ENCODE measurements at places on chromosomes 12 and 14.
A peak's percentile ranks its signal among the peaks of the same experiment; 100 is the strongest.

DNA sequence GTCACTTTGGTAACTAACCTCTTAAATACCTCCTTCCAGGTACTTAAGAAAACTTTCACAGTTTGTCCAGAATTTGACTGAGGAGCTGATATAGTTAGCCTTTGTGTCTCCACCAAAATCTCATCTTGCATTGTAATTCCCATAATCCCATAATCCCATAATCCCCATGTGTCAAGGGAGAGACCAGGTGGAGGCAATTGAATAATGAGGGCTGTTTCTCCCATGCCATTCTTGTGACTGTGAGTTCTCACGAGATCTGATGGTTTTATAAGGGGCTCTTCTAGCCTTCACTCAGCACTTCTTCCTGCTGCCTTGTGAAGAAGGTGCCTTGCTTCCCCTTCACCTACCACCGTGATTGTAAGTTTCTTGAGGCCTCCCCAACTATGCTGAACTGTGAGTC is 7.8 kb upstream of the NOVA1 start:
- no peak for DNase-seq

GRCh38 chr14:53696217-53696965 is 260.2 kb downstream of the BMP4 start:
- DNase-seq, result no peak

GRCh38 chr12:33247625-33248024 is 192.0 kb downstream of the SYT10 start:
- DNase-seq, result no peak

GRCh38 chr14:30238936-30239335 is 311.3 kb upstream of the PRKD1 start:
- no peak for DNase-seq

- DNase-seq, result no peak
Observed at GRCh38 chr14:80047761-80048160, 163.5 kb downstream of the DIO2 start.

- DNase-seq, result no peak
Observed at GRCh38 chr14:33271216-33271615, 332.5 kb downstream of the NPAS3 start.

DNA sequence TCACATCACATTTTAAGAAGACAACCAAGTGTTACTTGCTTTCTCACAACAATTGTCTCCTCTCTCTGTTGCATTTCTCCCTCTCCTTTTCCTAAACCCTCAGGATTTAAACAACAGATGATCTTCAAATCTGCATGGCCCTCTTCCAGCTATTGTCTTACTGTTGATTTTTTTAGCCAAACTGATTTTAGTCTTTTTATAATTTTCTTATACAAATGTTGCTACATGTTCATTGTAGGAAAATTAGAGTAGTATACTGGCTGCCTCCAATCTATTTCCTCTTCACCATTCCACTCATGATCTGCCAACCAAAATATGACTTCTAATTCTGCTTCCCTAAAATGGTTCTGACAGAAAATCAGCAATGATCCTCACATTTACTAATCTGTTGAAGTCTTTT is 1.4 kb upstream of the KERA start:
- no peak for DNase-seq

DNA sequence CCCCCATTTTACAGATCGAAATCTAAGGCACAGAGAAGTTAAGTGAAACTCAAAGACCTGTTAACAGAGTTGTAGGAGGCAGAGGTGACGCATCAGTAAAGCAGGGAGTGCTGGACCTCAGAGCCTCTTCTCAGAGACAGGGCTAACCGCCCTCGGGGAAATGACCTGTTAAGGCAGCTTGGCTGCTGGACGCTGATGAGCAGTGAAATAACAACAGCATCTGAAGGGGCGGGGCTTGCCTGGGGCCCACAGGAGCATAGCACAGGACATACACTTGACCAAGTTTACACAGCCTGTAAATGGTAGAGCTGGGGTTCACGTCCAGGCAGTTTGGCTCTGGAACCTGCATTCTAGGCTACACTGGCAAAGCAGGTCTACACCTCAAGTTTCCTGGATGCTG is 39.3 kb downstream of the LRTM2 start:
- DNase-seq, result no peak

DNA sequence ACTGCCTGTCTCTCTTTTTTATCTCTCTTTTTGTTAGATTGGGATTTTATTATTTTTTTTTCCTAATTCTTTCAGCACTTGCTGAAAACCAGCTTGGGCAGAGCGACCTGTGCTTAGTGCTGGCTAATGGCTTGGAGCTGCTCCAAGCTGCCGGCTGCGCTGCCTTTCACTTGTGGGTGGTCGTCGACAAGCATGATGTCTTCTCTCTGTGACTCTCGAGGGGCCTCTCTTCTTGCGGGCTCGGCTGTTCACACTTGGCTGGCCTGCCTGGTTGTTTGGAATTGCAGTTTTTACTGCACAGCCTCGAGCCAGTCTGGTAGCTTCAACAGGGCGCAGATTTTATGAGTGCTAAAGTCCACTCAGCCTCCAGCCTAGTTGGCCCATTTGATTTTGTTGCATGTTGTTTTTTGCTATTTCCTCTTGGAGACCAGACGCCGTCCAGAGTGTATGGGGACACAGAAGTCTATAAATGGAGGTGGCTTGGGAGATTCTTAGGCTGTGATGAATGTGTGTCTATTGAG is 18.6 kb downstream of the TPCN1 start:
- DNase-seq, result no peak

DNA sequence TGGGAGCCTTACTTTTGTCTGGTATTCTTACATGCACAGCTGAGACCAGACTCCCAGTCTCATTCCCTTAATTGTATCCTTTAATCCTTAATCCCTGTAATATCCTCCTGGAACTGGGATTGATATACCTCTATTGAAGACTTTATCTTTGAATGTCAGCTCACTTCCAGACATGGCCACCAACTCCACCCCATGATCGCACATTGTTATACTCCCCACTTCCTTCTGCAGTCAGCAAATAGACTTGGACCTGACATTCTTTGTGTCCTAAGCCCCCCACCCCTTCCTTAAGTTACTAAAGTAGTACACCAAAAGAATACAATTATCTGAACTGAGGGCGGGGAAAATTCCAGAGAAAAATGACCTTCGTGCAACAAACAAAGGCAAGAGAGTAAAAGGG is 8.6 kb upstream of the OSBPL8 start:
- no peak for DNase-seq

GRCh38 chr12:76637807-76638206 is 78.2 kb upstream of the OSBPL8 start:
- no peak for DNase-seq

GRCh38 chr12:60078026-60078425 is 482.2 kb downstream of the SLC16A7 start:
- no peak for DNase-seq

DNA sequence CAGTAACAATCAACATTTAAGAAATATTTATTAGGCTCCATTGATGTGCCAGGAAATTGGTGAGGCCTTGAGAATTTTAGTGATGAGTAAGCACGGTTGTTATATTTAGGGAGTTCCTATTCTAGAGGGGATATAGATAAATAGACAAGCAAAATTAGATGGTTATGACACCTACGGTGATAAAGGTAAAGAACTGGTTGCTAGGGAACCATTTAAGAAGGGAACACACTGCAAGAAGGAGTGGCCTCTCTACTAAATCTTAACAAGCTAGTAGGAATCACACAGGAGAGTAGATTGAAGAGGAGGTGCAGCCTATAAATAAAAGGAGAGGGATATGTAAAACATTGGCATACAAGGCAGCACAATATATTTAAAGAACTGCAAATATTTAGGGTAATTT is 155.2 kb downstream of the LRIG3 start:
- no peak for DNase-seq

- no peak for DNase-seq
Observed at GRCh38 chr14:24137529-24138395, 1.8 kb downstream of the PSME1 start.

DNA sequence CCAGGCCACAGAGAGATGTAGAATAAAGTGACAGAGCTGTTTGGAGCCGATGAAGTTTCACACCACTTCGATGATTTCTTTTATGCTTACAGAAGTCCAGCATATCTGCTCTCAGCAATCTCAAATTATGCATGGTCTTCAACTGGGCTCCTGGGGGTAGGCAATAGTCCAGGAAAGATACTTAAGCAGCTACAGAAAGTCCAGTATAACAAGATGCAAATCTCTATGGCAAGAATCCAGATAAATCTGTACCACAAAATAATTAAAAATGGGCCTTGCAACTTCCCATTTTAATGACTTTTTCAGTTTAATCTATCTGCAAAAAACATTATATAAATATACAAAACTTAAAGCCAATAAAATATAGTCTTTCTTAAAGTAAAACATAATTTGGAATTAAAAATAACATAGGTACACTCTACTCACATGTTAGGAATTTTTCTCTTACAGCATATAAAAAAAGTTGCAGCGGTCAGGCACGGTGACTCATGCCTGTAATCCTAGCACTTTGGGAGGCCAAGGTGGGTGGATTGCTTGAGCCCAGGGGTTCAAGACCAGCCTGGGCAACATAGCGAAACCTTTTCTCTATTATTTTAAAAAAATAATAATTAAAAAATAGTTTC is 20.5 kb upstream of the RAD51AP1 start:
- no peak for DNase-seq

DNA sequence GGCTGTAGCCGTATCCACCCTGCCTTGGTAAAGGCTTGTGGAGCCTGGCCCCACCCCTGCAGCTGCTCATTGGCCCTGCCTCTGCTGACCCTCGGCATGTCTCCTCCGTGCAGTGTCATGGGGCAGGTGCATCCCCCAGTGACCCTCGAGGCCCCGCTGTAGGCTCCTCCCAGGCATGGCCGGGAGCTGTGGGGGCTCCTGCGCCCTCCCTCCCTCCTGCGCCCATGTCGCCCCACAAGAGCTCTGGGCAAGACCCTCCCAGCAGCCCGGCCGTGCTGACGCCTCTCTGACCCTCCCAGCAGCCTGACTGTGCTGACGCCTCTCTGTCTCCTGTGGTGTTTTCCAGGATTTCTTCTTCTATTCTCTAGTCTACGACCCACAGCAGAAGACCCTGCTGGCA is 20.8 kb upstream of the CRIP2 start:
- no peak for DNase-seq

DNA sequence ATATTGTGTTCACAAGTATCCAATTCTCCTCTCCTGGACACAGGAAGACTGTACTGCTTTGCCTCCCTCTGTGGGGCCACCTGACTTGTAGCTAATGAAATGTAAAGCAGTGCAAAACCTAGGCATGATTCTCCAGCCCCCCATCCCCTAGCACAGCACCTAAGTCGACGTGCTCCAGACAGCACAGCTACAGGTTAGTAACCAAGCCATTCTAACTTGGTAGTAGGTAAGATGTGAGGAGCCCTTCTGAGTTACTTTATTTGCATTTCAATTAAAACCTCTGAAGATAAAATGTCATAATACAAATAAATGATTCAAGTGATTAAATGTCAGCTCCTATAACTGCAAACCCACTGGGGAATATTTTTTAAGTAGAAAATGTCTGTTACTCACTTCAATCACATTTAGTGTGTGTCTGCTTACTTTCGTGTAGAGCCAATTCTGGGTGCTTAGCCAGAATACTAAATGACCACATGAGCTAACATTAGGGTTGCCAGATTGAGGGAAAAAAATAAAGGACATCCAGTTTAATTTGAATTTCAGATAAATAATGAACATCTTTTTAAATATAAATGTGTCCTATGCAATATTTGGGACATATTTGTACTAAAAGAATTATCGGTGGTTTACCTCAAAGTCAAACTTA is 64.8 kb upstream of the HIF1A start:
- no peak for DNase-seq

- no peak for DNase-seq
Observed at GRCh38 chr14:39113685-39114072, 444 bp upstream of the GEMIN2 start.

DNA sequence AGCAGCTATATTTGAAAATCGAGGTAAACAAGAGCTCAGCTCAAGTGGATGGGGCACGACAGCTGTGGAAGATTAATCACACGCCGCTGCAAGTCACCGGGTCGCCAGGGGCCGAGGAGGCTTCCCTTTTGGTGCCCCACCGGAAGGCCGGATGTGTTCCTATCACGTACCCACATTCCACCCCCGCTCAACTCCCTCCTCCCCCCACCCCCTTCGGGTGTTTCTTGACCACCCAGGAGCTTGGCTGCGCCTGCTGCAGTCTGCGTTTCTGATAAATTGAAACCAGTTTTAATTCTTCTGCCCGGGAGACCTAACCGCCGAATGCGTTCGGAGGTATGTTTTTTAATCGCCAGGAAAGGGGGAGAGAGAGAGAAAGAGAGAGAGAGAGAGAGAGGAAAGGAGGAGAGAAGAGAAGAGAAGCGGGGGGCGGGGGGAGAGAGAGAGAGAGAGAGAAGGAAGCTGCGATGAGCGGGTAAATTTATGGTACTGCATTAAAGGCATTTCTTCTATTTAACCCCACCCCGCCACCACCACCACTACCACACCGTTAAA is 1.8 kb downstream of the SLC8A3 start:
- DNase-seq, result peak; percentile 77

- no peak for DNase-seq
Observed at GRCh38 chr12:53464685-53465418, 12.9 kb downstream of the PCBP2 start.

DNA sequence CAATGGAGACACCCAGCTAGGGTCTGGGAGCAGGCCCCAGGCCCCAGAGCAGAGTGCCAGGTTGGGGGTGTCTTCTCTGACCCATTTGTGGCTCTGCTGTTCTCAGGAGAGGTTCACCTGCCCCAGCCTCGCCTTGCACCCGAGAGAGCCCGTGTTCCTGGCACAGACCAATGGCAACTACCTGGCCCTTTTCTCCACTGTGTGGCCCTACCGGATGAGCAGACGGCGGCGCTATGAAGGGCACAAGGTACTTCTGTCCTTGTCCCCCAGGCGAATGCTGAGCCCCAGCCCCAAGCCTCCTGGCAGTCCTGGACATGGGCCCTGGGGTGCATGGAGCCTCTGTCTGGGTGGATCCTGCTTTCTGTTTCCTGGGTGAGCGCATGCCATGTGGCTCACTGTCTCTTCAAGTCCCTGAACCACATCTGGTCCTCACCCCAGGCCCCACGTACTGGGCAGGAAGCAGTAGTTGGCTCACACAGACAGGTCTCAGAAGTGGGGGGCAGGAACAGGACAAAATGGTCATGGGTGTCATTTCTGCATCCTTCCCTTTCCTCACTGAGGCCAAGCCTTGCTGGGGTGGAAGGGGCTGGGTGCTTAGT is 58.2 kb downstream of the BEGAIN start:
- DNase-seq, result no peak

DNA sequence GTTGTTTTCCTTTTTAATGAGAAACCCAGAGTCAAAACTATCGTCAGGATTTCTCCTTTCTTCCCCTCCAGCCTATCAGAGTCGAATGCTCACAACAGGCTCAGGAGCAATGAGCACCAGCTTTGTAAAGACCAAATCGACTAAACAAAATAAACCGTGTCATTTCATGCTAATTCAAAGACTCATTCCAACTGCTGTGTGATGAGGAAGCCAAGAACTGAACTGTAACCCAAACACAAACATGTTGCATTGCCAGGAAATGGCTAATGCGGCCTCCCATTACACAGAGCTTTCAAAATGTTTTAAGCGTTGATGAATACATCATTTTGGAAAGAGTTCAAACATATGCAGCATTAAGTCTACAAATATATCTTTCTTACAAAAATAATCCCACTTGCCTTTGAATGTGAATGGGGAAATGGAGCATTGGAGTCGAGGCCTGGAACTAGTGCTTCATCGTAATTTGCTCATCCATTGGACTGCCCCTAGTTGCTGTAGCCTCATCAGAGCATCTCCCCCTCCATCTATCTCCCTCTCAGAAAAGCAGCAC is 349.5 kb downstream of the GXYLT1 start:
- no peak for DNase-seq

GRCh38 chr12:2291182-2291832 is 238.5 kb downstream of the CACNA1C start:
- peak; percentile 80 for DNase-seq
